ENCODE measurements at places on chromosomes 13 and 19. TPM values are rescaled to one million over a fixed set of nuclear protein-coding genes. Genes with fewer than 3 reads are reported as not detected.
A peak's percentile ranks its signal among the peaks of the same experiment; 100 is the strongest.

- H3K4me1 ChIP-seq = no peaks in the 10 kb centered on the region
- H3K27me3 ChIP-seq = no peaks in the 10 kb centered on the region
- H3K4me3 ChIP-seq = no peak overlapping the region
- no peak overlapping the region for H3K27ac ChIP-seq
Measured at GRCh38 chr19:8731428-8732169, 10.2 kb downstream of the OR2Z1 start.

- no peak overlapping the region for H3K4me3 ChIP-seq
- DNase-seq = no peak
- H3K27me3 ChIP-seq = peaks cover 6% of the 10 kb centered on the region
- no peak overlapping the region for H3K27ac ChIP-seq
- H3K36me3 ChIP-seq = no peaks in the 10 kb centered on the region
Measured at GRCh38 chr13:36918246-36919131, 1.5 kb downstream of the SMAD9 start.

DNA sequence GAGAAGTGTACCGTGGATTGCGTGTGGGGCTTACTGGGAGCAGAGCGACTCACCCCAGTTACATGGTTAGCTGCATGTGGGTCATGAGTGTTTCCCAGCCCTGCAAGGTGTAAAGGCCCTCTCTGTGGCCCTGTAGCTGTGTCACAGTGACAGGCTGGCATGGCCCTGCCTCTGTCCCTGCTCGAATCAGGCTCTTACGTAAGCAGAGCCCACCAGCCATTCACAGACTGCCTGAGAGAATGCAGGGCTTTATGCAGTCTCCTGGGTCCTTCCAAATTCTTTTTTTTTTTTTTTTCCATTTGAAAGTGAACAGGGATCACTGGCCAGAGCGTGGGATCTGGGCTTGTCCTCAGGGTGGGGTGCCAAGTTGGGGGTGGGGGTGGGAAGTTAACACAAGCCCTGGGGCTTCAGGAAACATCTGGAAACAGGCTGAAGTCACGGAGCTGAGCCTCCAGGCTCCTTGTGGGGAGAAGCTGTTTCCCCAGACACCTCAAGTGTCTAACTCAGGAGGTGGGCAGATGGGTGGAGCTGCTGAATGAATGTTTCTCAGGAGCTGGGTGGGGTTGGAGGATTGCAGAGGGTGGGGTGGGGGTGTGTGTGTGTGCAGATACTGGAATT lies 13.4 kb downstream of the TECR start:
- no peaks in the 10 kb centered on the region for H3K27me3 ChIP-seq
- DNase-seq = no peak
- no peak overlapping the region for H3K27ac ChIP-seq
- H3K4me3 ChIP-seq = no peak overlapping the region
- peaks cover 9% of the 10 kb centered on the region for H3K4me1 ChIP-seq

DNA sequence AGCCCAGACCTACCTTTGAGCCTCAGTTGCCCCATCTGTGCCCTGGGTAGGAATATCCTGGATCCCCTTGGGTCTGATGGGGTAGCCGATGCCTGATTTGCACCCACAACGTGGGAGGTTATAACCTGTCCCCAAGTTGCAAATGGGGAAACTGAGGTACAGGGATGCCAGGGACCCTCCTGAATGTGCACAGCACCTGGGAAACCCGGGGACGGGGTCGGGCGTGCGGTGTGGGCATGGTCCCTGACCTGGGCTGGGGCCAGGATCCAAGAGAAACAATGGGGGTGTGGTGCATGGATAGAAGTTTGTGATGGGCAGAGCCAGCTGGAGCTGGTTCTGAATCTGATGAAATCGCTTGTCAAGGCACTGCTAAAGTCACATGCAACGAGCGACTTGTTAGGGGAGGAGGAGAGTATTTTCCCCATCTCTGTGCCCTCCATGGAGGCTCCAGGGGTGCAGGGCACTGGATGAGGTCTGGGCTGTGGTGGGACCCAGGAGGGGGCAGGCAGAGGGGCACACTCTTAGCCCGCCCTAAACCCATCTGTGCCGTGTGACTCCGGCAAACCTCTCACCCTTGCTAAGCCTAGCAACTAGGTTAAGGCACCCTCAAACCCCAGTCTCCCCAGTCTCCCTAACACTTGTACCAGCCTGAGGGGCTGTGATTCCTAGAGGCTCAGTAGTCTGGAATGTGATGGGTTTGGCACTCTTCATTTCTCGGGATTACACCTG lies 749 bp downstream of the GDF15 start:
- no peak overlapping the region for H3K27ac ChIP-seq
- no peak overlapping the region for H3K4me3 ChIP-seq
- H3K27me3 ChIP-seq = peaks cover 11% of the 10 kb centered on the region
- no peaks in the 10 kb centered on the region for H3K4me1 ChIP-seq
- no peak for DNase-seq

DNA sequence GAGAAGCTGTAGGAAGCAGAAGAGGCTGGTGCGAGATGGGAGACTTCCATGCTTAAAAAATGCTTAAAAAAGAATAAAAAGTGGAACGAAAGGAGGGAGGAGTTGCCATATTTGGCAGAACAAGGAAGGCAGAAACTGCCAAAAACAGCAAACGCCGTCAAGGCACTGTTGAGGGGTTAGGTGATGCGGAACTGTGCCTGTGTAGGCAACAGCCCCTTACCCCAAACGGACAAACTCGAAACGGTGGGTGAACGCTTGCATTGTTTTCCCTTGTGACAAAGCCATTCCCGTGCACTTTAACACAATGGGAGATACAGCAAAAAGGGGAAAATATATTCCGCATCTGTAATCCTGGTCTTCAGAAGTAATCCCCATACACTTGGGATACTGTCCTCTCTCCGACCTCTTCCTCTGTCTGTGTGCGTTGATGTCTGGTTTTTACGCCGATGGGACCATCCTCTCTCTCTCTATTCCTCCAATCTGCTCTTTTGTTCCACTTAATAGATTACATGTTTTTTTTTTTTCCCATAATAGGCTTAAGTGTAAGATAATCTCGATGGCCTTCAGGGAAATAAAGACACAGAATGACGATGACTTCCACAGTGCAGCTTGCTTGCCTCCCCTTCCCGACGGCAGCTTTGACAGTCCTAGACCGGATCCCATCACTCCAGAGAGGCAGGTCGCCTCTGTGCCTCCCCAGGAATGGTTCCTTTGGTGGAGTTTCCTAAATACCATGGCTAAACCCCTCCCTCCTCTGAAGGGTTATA lies 132.7 kb upstream of the RNF113B start:
- no peak overlapping the region for H3K4me3 ChIP-seq
- H3K27me3 ChIP-seq = no peaks in the 10 kb centered on the region
- no peak for DNase-seq
- H3K27ac ChIP-seq = no peak overlapping the region

GRCh38 chr13:28475916-28476725 lies 18.8 kb downstream of the FLT1 start:
- H3K4me1 ChIP-seq = no peaks in the 10 kb centered on the region
- no peak for DNase-seq

GRCh38 chr13:22592515-22592914 lies 588.3 kb upstream of the SGCG start:
- H3K27me3 ChIP-seq = no peaks in the 10 kb centered on the region
- H3K27ac ChIP-seq = no peak overlapping the region
- H3K4me3 ChIP-seq = no peak overlapping the region

DNA sequence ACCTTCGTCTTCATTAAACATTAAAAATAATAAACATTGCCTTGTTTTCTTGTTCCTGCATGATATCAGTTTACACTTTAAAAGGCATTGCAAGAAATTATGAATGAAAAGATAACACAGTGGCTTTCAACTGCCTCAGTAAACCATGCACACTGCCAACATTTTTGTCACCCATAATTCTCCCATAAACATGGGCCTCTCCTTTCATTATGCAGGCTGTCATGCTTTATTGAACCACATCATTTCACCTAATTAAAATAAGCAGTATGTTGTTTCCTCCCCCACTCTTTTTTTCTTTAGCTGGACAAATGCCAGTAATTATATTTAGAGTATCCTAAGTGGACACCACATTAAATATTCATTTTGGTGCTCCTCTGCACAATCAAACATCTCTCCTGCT lies 1566.5 kb upstream of the SLC10A2 start:
- no peak for DNase-seq
- H3K36me3 ChIP-seq = no peaks in the 10 kb centered on the region
- no peaks in the 10 kb centered on the region for H3K27me3 ChIP-seq
- H3K27ac ChIP-seq = no peak overlapping the region
- no peak overlapping the region for H3K4me3 ChIP-seq

DNA sequence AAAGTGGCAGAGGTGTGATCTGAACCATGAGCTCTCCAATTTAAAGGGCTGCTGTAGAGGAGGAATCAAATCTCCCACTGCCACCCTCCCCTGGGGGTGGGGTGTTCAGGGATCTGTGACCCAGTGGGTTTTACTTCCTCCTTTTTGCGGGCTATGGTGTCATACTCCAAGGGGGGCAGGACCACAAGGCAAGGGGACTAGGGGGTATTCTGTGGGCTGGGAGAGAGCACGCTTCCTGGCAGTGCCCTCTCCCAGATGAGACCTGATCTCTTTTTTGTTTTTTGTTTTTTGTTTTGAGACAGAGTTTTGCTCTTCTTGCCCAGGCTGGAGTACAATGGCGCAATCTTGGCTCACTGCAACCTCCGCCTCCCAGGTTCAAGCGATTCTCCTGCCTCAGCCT lies 10.3 kb downstream of the PLD3 start:
- no peaks in the 10 kb centered on the region for H3K4me1 ChIP-seq
- no peaks in the 10 kb centered on the region for H3K27me3 ChIP-seq
- no peak for DNase-seq
- H3K27ac ChIP-seq = no peak overlapping the region
- no peaks in the 10 kb centered on the region for H3K36me3 ChIP-seq

DNA sequence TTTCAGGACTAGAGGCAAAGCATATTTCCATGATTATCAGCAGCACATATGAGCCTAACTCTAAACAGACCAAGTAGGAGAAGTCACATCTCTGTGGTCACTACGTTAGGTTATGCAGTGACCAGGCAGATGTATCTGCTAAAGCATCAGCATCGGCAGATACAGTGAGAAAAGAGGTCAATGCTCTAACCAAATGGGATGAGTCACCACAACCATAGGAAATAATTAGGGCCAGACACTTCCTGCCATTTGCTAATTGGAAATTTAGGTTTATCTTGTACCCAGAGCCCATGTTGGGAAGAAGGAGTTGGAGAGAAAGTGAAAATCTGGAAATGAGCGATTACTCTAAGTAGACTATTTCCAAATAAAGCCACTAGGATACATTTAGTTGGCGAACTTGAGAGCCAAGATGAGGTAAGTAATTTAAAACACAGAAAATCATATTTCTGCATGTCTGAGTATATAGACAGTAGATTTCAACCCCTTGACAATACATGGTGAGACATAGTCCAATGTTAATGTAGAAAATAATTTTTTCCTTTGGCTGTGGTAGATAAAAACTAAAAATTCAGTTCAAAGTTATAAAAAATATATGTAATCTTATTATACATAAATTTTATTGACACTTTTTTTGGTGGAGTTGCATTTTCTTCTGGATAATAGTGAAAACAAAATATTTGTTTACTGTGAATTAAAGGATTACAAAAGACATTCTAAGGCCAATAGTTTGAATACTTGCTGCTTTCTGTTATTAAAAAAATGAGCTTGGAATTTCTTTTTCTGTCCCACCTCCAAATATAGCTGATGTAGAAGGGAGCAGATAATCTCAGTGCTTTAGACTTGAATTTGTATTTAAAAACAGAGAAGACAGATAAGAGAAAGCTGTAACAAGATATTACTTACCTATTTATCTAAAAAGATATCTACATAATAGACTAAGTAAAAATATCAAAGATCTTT lies 104.4 kb upstream of the CSNK1A1L start:
- no peaks in the 10 kb centered on the region for H3K4me1 ChIP-seq
- no peak for DNase-seq
- H3K36me3 ChIP-seq = no peaks in the 10 kb centered on the region

GRCh38 chr13:28503182-28503967 lies 8.4 kb upstream of the FLT1 start:
- H3K4me1 ChIP-seq = no peaks in the 10 kb centered on the region
- no peaks in the 10 kb centered on the region for H3K36me3 ChIP-seq
- no peaks in the 10 kb centered on the region for H3K27me3 ChIP-seq
- H3K27ac ChIP-seq = no peak overlapping the region
- H3K4me3 ChIP-seq = no peak overlapping the region
- DNase-seq = no peak

GRCh38 chr13:108427355-108427754 lies 157.8 kb downstream of the TNFSF13B start:
- no peaks in the 10 kb centered on the region for H3K4me1 ChIP-seq
- H3K4me3 ChIP-seq = no peak overlapping the region
- no peak overlapping the region for H3K27ac ChIP-seq
- H3K36me3 ChIP-seq = no peaks in the 10 kb centered on the region

DNA sequence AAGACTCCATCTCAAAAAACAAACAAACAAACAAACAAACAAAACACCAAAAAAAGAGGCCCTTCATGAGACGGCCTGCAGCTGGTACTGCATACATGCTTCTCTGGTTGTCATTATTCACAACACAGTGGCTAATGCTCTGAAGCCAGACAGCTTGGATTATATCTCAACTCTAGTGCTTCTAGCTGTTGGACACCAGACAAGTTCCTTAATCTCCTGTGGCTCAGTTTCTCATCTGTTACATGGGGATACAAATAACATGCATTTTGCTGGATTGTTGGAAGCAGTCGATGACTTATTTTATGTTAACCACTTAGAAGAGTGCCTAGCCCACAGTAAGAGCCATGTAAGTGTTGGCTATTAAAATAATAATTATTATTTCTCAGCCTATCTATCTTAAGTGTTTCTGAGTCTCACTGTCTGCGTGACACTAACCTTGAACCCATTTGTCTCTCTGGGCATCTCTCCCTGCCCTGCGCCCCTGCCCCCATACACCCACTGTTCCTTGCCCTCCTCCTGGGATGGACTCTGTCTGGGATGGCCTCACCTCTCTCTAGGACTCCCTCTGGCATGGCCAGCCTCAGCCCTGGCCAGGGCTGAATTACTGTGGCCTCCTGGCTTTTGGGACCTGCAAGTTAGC lies 3.1 kb upstream of the JUNB start:
- H3K36me3 ChIP-seq = peaks cover 18% of the 10 kb centered on the region
- no peak overlapping the region for H3K4me3 ChIP-seq
- H3K27me3 ChIP-seq = no peaks in the 10 kb centered on the region
- H3K4me1 ChIP-seq = peaks cover 49% of the 10 kb centered on the region
- no peak for DNase-seq
- H3K27ac ChIP-seq = peak overlapping the region; percentile 99

Gene SNAPC2
- 21.5 TPM for total RNA-seq

Gene NKPD1
- total RNA-seq = 1.2 TPM

Gene KLK4
- not detected for total RNA-seq

Gene CGB5
- total RNA-seq = not detected

Gene CYP4F8
- not detected for total RNA-seq

Gene ERICH4
- not detected for total RNA-seq
